Hematopoietic multipotent progenitor cell treated with erythropoietin and hydrocortisone succinate and interleukin-3 and kit ligand, for 15 days (in vitro differentiated cells): ENCODE measurements at places on chromosomes 12 and 14.

GRCh38 chr12:116454950-116455447 is 104.2 kb upstream of the MAP1LC3B2 start:
- no peak for DNase-seq

DNA sequence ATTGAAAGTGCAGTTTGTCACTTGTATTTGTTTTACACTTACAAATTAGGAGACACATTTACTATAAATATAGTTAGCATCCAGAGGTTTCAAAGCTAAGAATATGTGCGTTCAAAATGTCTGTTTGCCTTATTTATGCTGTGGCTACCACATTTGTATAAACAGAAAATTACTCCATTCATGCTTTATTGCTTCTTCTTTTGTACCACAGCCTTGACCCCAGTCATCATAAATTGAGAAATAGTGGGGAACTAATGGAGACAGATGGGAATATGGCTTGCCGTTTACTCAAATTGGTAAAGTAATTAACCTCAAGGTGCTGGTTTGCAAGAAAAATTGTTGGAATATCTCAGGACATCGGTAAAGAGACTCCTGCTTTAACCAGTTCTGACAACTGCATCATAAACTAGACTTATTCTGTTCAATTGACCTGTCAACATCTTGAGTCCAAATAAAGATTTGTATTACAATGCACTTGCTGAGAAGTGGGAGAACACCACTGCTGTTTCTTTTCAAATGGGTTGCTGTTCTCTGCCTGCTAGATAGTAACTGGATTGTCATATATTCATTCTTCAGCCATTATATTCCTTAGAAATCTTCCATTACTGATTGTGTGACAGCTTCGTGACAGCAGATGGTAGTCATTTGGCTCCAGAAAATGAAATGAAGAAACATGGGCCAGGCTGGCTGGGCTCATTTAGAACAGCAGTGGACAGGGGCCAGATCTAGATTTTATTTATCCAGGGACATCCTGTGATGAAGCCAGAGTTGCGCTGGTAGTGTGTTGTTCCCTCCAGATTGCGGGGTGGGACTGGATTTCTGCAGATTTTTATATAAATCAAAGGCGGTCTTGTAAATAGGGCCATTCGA is 354.4 kb downstream of the EGLN3 start:
- no peak for DNase-seq

- no peak for DNase-seq
These were observed 190.0 kb downstream of the EMP1 start for GRCh38 chr12:13386323-13387039.

GRCh38 chr14:73851000-73851399 is 631 bp upstream of the PTGR2 start:
- no peak for DNase-seq

- DNase-seq = no peak
These were observed 75.6 kb upstream of the DACT1 start for GRCh38 chr14:58562141-58562540.

- no peak for DNase-seq
These were observed 1.3 kb upstream of the DYNC1H1 start for GRCh38 chr14:101963052-101963451.

- DNase-seq = no peak
These were observed 11.4 kb downstream of the NOPCHAP1 start for GRCh38 chr12:104997541-104997940.

GRCh38 chr12:76568130-76568529 is 8.6 kb upstream of the OSBPL8 start:
- no peak for DNase-seq

GRCh38 chr14:26709019-26709418 is 111.2 kb upstream of the NOVA1 start:
- DNase-seq = no peak

- no peak for DNase-seq
These were observed 855.3 kb downstream of the DIO2 start for GRCh38 chr14:79356040-79356439.

- no peak for DNase-seq
These were observed 16.1 kb downstream of the CHGA start for GRCh38 chr14:92938890-92939671.

- no peak for DNase-seq
These were observed 12.4 kb downstream of the GCN1 start for GRCh38 chr12:120181991-120182631.

GRCh38 chr12:65045269-65045668 is 75.8 kb downstream of the WIF1 start:
- no peak for DNase-seq

DNA sequence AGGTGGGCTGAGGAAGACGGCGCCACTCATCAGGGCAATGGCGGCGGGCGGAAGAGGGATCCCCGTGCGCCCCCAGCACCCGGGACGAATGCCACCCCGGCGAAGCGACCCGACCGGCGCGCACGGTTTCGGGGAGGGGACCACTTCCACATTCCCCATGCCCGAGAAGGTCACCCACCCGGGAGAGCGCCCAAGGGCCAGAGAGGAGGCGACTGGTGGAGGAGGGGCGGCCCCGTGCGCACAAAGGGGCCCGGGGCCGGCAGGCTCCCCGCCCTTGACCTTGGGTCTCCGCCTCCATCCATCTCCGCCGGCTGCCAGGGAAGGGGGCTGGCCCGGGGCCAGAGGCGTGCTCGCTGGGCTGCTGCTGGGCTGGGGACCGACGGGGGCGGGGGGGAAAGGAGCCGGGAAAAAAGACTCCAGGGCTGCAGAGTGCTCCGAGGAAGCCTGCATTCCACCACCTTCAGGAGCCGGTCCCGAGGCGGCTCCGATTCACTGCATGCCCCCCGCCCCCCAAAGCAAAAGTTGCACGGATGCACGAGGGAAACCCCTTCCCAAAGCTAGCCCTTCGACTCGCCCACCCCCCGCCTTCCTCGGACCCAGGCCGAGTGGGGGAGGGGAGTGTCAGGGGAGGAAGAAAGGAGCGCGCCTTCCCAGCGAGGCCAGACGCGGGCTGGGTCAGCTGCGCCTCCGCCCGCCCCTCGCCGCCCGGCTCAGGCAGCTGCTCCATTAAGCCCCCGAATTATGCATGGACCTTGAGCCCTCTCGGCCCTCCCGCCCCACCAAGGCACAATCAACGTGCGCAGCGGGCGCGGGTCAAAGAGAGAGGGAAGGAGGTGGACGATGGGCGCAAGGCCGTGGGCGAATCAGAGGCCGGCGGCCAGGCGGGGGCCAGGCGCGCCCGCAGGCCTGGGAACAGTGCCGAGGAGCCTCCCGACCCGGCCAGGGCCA is 26.2 kb downstream of the BCL11B start:
- DNase-seq = no peak
